NCI-H2171 treated with DMSO at 0.1 percent for 48 hours (cell line): ENCODE measurements at places on chromosomes 11 and 22.

DNA sequence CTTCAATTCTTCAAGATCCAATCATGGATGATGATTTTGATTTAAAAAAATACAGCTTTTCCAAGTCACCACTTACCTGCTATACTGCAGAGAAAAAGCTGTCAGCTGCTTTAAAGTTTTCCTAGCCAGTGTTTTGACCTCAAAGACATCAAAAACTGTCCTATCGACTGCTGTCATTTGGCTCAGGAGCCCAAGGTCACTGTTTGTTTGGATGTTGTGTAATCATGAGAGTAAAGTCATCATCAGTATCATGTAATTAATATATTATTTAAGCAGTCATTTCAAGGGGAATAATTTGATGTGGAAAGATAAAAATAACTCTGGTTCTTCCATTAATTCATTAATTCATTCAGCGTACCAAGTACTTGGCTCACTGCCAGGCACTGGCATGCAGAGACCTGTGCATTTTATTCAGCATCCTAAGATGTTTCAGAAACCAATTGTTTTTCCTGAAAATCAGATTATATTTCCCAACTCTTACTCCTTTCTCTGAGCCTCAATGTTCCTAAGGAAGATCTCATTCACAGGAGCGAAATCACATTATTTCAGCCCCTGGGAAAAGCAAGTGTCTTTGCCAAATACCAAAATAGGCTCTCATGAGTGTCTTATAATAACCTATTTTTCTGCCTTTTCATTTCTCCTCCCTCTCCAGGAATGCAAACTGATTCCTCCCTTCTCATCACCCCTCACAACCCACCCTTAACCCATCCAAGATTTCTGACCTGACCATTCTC is 59.9 kb downstream of the SLC1A2 start:
- peak; percentile 37 for DNase-seq

DNA sequence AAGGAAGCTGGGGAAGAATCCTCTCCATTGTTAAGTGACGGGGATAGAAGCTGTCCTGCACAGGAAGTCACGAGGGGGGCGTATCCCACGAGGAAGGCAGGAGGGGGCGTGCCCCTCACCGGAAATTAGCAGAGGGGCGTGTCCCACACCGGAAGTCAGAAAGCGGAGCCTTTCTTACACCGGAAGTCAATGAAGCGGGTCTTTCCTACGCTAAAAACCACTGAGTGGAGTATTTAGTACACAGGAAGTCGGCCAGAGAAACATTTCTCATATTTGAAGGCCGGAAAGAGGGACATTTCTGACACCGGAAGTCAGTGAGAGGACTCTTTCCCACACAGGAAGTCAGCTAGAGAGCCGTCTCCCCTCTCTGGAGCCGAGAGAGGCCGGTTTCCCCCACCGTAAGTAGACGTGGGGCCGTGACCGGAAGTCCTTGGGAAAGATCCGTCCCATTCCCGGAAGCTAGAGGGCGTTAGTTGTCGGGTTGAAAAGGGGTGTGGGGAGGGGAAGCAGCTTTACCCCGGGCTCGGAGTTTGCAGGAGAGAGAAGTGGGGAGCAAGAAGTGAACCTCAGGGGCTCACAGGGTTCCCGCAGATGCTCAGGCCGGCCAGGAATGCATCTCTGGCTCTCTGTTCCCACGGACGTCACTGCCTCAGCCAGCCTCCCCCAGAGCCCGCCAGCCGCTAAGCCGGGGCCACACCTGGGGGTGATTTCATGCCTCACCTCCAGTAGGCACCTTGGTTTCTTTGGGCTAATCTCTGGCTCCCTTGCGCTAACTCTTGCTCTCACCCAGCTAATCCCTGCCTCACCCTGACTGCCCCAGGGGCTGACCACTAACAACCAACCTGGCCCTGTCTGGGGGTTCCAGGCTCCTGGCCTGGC is 15.4 kb downstream of the MIAT start:
- DNase-seq, result peak; percentile 97

GRCh38 chr11:124481365-124482323 is 36.1 kb upstream of the OR8B8 start:
- DNase-seq, result no peak

DNA sequence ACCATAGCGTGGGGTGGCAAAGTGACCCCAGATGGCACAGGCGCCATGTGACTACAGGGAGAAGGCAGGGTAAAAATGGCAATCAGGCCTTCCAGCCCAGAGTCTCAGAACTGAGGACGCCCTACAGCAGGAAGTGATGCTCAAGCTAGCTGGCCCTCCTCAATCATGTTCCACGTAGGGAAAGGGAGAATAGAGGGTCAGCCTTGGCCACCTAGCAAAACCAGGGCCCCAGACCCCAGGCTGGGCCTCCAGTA is 978 bp upstream of the ANKRD13D start:
- DNase-seq, result no peak

DNA sequence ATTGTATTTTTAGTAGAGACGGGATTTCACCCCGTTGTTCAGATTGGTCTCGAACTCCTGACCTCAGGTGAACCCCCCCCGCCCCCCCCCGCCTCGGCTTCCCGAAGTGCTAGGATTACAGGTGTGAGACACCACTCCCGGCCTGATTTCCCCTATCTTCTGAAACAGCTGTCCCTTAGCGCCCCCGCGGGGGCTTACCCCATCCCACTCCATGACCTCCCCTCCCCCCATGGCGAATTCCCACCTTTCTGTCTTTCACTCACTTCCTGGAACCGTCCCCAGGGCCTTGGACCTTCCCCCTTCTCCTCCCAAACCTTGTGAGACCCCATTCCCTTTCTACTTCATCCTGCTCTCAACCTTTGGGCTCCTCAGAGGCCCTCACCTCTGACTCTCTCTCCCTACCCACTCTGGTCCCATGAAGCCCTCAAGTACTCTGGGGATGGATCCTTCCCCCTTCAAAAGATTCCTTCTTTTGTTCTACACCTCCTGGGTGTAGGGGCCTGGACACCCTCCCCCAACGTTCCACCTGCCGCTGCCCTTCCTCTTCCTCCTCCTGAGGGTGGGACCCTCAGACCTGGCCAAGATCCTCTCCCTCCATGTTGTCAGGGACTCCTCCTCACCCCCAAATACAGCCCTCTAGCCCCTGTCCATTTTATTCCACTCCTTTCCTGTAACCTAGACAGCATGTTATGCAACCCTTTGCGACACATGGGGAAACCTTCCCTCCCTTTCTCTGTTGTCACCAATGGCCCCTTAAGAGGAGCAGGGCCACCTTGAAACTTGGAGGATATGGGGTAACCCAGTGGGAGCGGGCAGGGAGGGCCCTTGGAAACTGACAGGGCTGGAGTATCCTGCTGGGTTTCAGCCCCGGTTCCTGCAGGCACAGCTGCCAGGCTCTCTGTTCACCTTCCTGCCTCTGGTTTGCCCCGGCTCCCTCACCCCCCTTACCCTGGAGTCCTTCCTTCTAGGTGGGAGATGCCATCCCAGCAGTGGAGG is 1.1 kb downstream of the PRDX5 start:
- peak; percentile 29 for DNase-seq

- DNase-seq, result no peak
Measured at GRCh38 chr11:126341760-126342161, 13.7 kb upstream of the ST3GAL4 start.

GRCh38 chr11:130608287-130608686 is 159.8 kb downstream of the ADAMTS15 start:
- no peak for DNase-seq

DNA sequence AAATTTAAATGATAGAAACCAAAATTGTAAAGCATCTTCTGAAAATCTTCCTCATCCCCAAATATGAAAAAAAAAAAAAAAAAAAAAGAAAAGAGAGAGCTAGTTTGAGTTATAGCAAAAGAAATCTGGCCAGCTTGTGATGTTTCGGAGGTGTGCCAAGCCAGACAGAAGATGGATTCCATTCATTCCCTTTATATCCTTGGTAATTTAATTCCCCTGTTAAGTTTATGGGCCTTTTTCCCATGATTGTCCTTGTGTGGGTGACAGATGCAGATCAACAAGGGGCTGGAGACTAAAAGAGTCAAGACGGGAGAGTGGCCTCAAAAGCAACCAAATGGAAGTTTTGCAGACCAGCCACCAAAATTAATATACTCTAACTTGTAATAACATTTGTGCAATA is 47.6 kb upstream of the PARVA start:
- no peak for DNase-seq

DNA sequence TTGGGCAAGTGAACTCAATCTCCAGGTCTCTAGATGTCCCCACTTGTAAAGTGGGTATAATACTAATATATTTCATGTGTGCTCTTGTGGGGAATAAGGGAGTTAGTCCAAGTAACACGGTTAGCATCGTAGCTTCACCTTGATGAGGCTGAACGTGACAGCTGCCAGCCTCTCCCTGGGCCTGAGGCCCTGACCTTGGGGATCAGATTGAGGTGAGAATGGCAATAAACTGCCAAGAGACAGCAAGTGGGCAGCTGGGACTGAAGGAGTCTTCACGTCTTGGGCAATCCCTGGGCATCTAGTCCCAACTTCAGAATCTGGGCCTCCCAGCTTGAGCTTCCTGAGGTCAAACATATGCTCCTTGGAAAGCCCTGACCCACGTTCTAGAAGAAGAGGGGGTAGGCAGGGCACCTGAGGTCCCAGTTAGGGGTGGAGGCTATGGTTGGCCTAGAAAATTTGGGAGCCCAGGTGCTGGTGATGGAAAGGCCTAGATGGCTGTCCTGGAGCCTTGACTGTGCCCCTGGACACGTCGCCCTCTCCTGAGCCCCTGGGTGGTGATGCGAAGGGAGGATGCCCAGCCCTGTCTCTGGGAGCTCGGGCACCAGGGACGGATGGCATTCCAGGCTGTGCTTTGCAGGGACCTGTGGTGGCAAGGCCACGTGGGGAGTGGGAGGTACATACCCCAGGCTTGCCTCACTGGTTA is 23.4 kb downstream of the ADAMTS15 start:
- no peak for DNase-seq

GRCh38 chr11:35529971-35530495 is 4.6 kb upstream of the PAMR1 start:
- DNase-seq, result no peak

GRCh38 chr11:28632338-28632737 is 524.1 kb downstream of the METTL15 start:
- no peak for DNase-seq

DNA sequence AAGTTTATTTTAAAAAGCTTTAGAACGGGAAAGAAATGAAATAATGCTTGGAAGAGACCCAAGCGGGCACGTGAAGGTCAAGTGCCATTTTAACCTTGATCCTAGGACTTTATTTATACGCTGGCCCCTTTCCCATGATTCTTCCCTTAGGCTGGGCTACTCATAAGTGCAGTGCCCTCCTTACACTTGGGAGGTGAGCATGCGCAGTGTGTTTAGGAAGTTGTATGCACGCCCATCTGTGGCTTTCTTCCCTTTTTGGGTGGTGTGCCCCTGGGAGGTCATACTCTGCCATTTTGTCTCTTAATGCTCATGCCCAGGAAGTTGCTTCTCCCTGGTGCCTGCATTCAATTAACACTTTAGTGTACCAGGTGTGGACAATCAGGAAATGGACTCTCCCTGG is 239.7 kb downstream of the SWAP70 start:
- DNase-seq, result no peak

DNA sequence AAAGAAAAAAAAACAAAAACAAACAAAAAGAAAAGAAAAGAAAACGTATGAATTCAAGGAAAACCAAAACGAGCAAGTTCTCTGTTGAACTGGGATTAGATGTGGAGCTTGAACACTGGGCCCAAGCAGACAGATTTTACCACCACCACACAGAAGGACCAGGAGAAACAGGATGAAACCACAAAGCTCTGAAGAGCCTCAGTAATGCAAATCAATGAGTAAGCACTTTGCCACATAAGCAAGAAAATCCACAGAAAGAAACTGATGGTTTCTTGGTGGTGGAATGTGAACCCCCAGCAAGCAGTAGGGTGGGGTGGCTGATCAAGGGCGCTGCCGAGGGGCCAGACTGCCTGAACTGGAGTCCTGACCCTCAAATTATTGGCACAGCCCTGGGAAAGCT is 50.9 kb upstream of the NFRKB start:
- no peak for DNase-seq
